Fibroblast of the conjunctiva (primary cell): ENCODE measurements at places on chromosomes 11 and 22.

DNA sequence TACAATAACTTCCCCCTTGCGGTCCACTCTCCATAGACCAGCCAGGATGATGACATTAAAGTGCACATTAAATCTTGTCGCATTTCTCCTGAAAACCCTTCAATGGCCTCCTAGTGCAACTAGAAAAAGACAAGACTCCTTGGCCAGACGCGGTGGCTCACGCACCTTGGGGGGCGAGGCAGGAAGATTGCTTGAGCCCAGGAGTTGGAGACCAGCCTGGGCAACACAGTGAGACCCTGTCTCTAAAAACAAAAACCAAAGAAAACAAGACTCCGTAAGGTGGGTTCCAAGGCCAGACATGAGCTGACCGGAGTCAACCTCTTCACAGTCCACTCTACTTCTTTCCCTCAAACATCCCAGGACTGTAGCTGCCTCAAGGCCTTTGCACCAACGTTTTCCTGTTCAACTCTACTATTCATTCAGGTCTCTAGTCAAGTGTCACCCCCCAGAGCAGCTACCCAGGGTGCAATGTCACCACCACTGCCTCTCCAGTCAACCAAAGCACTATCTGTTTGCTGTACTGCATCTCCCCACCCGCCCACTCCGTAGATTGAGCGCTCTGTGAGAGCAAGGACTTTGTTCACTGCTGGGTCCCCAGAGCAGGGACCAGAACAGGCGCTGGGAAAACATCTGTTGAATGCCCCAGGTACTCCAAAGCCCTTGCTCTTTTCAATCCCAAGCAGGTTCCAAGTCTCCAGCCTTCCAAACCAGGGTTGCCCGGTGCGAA lies 739 bp downstream of the ZMAT5 start:
- no peak for DNase-seq

GRCh38 chr22:31451709-31452571 lies 37.7 kb downstream of the EIF4ENIF1 start:
- DNase-seq = peak; percentile 41

GRCh38 chr11:114275280-114275679 lies 20.9 kb upstream of the NNMT start:
- no peak for DNase-seq

- no peak for DNase-seq
These were observed 54.7 kb downstream of the MYO7A start for GRCh38 chr11:77182542-77183430.

DNA sequence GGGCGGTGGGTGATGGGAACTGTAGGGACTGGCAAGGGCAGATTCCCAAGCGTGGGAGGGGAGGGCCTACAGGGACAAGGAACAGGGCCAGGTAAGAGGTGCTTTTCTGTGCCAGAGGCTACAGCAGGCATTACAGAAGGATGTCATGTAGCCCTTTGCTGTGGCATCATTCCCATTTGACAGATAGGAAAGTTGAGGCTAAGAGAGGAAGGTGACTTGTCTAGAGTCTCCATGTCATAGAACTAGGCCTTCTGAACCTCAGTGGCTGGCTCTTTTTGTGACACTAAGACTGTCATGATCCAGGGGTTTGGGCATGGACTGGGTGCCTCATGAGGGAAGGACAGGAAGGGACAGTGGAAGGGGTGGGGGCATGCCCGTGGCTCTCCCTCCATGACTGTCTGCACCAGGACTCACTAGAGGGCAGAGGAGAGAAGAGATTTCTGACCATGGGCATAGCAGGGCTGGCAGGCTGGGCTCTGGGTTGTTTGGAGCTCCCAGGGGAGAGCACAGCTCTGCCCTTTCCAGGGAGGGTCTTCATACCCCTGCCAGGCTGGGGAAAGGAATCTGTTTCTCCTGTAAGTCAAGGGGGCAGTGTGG lies 3.2 kb downstream of the MMP11 start:
- DNase-seq = no peak

GRCh38 chr22:31726692-31727091 lies 23.2 kb downstream of the PRR14L start:
- no peak for DNase-seq

DNA sequence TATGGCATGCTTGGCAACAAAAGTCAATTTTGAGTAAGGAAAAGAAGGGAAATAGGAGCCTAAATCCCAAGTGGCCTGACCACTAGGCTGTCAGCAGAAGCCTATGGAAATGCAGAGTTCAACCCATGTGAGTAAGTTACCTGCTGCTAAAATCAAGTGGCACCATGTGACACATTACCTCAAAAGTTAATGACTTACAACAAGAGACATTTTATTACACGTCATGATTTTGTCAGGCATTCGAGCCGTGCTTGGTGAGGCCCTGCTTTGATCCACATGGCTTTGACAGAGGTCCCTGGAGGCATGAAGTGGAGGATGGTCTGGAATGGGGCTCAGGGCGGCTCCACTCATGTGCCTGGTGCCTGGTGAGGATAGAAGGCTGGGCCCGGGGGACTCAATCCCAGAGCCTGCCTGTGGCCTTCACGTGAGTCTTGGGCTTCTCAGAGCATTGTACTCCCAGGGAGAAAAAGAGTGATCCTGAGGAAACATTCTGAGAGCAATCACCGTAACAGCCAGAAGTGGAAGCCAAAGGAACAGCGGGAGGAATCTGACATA lies 339.1 kb upstream of the B3GAT1 start:
- no peak for DNase-seq

- DNase-seq = no peak
These were observed at the start of gene PGR for GRCh38 chr11:101129203-101129943. Gene PGR (minus strand): TSS chr11:101129813. CDS start chr11:101129070, 743 bp downstream.

DNA sequence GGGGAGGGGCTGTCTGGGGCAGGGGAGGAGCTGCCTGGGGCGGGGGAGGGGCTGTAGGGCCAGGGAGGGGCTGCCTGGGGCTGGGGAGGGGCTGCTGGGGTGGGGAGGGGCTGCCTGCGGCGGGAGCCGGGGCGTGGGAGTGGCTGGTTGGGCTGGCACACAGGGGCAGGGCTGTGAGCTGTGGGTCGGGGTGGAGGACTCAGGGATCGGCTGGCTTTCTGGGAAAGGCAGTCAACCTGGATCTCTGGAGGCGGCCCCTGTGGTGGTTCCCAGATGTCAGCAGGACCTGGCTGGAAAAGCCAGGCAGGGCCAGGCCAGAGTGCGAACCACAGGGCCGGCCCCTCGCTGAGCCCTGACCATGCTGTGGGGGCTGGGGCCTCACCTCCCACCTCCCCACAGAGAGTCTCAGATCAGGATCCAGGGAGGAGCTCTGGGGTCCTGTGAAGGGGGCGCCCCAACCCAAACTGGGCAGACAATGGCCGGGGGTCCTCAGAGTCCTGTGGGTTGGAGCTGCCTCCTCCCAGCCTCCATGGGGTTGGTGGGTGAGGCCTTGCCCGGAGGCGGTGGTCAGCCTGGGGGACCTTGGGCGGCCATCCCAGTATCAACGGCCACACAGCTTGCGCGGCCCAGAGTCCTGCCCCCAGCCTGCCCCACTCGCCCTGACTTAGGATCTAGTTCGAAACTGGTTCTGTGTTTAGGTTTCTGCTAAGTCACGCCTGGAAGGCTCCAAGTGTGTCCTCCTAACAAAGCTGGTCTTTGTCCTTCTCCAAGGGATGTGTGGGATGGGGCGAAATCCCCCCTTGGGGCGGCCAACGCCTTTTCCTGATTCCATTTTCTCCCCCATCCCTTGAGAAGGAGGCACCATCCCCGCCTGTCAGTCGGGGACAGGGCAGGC lies 1.9 kb downstream of the MUC5B start:
- DNase-seq = no peak

DNA sequence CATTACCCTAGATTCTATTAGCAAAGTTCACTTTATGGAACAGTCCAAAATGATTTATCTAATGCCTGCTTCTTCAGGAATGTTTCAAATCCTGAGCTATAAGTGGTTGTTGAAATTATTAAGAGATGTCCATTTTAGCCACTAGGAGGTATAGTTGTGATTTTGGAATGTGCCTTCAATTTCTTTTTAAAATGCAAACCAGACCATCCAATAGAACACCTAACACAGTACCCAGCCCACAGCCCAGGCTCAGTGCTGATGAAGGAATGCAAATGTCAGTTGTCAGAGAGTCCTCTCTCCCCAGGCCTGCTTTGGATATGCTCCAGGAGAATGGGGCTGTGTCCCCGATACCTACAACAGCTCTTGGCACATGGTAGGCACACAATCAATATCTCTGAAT lies 85.8 kb upstream of the E2F8 start:
- no peak for DNase-seq

DNA sequence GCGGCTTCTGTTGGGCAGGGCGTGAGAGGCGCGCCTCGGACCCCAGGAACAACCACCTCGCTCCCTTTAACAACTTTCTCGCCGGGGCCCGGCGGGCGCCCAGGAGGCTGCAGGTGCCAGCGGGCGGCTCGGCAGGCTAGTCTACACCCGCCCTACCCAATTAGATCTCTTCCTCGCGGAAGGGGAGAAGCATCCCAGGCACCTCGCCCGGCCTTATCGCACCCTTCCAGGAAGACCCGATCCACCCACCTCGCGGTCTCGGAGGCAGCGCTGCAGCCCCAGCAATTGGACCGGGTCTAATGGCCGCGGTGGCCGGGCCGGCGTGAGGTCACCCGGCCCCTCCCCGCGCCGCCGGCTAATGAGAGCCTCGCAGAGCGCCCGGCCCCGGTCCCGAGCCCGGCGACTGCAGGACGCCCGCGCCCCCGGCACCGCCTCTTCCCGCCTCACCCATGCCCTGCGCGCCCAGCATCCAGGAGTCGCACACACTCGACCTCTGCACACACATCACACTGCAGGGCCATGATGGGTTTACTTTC lies at the start of gene PLAAT3:
PLAAT3 (minus strand) TSS at position 298 of the 536 bp plus-strand sequence. CDS start 419 bp downstream, outside the sequence.
- no peak for DNase-seq

GRCh38 chr22:24384131-24384530 lies 43.3 kb upstream of the ADORA2A start:
- no peak for DNase-seq

- no peak for DNase-seq
These were observed 39.1 kb downstream of the CASP12 start for GRCh38 chr11:104858882-104859775.

GRCh38 chr11:61309739-61310138 lies 14.6 kb upstream of the VWCE start:
- no peak for DNase-seq

DNA sequence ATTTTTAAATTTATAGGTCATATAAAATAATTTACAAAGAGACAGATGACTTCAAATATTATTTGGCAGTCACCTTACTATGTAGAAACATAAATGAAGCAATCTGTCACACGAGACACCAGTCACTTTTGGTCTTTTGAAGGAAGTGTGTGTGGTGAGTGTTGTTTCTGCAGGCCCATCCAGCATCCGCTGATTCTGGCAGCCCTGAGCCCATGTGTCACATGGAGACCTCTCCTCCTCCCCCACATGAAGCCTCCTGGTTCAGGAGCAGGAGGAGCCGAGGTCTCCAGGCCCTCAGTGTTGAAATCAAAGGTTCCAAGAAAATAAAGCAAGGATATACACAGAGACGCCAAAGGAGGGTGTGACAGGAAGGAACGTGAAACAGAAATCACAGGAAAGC lies 60.1 kb downstream of the ARFGAP3 start:
- DNase-seq = no peak

- peak; percentile 9 for DNase-seq
These were observed 139.1 kb upstream of the BDNF start for GRCh38 chr11:27839226-27839913.

DNA sequence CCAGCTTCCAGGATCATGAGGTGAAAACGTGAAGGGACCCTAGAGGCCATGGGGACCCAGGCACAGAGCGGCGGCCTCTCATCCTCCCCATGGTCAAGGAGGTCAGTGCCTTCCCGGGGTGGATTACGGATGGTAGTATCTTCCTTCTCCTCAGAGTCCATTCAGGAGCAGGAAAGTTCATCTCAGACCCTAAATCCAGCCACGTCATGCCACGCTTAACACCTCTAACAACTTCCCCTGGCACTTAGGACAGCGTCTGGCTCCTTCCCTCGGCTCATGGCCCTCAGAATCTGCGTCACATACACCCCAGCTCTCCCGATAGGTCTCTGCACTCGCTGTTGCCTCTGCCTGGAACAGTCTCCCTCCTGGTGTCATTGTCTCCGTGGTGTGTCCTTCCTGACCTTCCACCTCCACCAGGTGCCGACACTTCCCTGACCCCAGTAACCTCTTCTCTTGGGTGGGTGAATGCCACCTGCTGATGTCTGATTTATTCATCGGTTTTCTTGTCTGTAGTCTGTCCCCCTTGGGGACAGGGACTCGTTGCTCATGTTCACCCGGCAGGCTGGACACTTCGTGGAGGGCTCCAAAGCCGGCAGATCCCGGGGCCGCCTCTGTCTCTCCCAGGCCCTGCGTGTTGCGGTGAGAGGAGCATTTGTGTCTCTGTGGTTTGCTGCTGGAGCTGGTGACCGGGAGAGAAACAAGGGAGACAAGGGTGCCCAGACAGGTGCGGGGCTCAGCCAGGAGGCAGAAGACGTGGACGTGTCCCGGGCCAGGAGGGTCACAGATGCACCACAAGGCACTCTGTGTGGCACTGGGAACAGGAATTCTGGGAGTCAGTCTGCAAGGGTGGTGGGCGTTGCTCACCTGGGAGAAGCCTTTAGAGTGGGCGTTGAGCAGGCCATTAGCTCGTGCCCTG lies 1.4 kb downstream of the MYEOV start:
- DNase-seq = no peak
